ENCODE measurements at places on chromosomes 6 and 20.

DNA sequence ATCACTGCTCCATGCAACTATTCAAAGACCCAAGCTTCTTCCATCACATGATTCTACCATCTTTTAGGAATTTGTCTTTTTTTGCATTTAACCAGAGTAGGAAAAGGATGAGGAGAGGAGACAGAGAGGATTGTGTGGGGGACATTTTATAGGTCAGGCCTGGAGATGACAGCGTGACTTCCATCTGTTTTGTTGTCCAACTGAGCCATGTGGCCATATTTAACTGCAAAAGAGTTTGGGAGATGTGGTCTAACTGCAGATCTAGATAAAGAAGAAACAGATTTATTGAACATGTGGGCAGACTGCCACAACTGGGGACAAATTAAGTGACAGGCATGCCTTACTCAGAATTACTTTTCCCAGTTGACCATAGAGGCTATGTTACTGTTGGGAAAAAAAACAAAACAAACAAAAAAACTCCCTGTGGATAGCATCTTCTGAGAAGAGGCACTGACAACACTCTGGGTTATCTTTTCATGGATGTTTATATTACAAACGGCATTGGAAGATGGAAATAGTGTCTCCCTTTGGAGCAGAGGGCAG is 18.9 kb upstream of the MOCS1 start:
- no peak for DNase-seq

DNA sequence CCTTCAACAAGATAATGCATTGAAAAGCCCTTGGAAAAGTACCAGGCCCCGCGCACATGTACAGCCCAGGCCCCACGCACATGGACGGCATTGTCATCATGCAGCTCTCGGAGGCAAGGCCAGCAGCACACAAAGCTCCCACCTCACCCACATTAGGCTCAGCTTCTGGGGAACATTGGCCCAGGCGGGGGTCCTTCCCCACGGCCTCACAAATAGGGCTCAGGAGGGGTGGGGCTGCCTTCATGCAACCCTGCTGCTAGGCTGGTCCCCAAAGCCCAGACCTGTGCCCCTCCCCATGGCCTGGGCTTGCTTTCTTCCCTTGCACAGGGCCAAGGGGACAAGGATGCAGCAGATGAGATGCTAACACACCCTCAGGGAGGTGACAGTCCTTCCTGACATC is 26.7 kb downstream of the NPEPL1 start:
- no peak for DNase-seq

DNA sequence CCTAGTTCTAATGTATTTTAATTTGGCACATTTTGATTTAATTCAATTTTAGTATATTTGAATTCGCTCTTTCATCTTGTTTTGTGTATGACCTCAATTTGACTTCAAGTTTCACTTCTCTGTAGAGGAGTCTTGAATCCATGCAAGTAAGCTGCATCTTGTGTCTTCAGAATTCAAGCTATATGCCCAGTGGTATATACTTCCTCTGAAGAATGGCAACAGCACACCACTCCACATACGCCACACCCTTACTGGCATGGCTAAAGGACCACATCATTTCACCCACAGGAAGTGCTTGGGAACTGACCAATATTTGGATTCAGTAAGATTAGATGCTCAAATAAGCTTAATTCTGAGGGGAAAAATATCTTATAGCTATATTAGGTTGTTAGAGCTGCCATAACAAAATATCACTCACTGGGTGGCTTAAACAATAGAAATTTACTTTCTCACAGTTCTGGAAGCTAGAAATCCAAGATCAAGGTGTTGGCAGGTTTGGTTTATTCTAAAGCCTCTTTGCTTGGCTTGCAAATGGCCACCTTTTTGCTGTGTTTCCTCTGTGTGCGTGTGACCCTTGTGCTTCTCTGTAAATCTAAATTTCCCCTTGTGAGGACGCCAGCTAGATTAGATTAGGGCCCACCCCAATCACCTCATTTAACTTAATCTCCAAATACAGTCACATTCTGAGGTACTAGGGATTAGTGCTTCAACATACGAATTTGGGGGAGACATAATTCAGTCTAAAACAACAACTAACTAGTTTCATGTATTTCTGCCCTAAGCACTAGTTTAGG is 2.8 kb upstream of the ASF1A start:
- no peak for DNase-seq

DNA sequence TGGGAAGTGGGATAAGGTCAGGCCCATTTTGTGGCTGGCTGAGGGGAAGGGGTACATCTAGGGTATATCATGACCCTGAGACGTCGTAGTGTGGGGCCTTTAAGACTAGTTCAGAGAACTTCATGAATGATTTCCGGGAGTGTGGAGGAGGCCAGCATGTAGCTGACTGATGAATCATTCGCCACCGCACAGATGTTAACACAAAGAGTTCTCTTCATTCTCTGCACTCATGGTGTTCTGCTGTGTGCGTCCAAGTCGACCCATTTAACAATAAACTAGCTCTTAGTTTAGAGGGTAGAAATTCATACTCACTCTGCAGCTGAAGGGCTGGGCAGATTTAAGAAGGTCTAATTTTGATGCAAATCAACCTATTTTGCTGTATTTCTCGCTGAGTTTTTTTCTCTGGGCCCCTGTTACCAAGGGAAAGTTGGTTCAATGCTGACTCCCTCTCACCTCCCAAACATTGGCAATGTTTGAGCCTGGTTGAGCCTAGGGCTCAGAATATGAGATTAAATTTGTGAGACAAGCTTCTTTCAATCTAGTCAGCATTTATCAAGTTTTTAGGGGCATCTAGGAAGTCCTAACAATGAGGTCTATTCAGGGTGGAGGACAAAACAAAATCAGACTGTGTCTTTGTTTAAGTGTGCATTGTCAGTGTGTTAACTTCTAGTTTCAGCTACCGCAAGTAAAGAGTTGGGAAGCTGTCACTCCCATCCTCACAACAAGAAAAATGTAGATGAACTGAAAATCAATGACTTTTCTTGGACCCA is 106.8 kb upstream of the CBLN4 start:
- no peak for DNase-seq

GRCh38 chr6:14966906-14967711 is 278.8 kb upstream of the JARID2 start:
- no peak for DNase-seq

GRCh38 chr6:106381881-106382280 is 21.4 kb downstream of the CRYBG1 start:
- DNase-seq: no peak

DNA sequence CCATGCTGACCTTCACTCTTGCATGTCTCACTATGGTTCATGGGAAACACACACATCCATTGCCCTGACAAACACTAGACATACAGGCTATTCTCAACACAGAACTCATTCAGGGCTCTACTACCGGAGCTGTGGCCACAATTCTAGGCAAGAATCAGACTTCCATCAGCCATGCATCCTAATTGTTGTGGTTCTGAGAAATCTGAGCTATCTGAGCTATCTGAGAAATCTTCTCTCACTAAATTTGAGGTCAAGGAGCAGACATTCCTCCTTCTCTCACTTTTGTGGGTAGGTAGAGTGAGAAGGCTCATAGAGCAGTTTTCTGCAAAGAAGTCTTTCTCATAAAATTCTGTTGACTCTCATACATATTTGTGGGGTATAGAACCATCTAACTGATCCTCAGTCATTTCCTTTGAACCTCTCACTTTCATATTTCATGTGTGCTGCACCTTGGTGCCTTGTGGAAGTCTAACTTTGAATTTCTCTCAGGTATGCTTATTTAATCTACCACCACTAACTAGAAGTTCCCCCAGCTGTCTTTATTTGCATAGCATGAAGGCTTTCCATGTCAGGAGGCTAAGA is 43.6 kb downstream of the ADGRF1 start:
- no peak for DNase-seq

GRCh38 chr6:73636048-73636447 is 17.7 kb downstream of the SLC17A5 start:
- peak; percentile 38 for DNase-seq

DNA sequence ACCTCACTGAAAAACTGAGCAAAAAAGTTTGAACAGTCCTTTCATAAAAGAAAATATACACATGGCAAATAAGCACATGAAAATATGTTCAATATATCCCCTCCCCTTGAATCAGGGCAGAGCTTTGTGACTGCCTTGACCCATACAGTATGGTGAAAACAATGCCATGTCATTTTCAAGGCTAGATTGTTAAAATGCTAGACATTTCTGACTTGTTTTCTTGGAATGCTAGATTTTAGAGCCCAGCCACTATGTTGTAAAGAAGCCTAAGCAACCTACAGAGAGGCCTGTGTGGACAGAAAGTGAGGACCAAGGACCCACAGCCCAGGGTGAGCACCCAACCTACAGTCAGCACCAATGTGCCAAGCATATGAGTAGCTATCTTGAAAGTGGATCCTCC is 17.1 kb upstream of the ASF1A start:
- no peak for DNase-seq

GRCh38 chr6:143490775-143491174 is 20.7 kb downstream of the FUCA2 start:
- DNase-seq: no peak

- no peak for DNase-seq
Observed at GRCh38 chr20:37693242-37693634, 592 bp upstream of the CTNNBL1 start.

GRCh38 chr6:82348130-82348529 is 15.5 kb upstream of the TPBG start:
- DNase-seq: no peak

DNA sequence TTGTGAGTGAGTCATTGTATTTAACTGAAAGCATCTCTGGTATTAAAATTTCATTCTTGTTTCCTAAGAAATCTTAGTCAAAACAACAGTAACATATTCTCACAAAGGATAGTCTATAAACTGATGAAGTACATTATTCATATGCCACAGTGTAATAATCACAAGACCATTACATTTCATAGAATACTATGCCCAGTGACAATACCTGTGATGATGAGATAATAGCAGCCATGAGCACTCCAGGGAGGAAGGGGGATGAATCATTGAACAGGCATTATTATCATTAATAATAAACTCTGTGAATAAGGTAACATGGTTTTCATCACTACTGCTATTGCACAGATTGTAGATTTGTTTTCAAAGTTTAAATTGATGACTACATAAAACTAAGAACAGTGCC is 667.9 kb downstream of the EPM2A start:
- DNase-seq: no peak

GRCh38 chr6:95244751-95245150 is 332.6 kb upstream of the MANEA start:
- DNase-seq: no peak

DNA sequence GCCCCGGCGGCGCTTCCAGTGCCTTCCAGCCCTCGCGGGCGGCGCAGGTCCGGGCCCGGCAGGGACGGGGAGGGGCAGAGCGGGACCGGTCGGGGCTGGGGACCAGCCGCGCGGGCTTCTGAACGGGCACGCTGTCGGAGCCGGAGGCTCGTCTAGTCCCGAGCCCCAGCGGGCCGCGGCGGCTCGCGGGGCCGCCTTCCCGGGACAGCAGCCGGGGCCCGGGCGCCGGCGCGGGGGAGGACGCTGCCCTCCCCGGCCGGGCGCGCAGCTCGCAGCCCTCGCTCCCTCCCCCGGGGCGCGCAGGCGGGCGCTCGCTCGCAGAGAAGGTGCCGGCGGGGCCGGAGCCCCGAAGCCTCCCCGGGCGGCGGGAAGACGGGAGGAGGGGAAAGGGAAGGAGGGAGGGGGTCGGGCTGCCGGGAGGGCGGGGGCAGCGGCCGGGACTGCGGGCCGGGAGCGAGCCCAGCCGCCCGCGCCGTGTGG is 696 bp upstream of the SIRPA start:
- peak; percentile 83 for DNase-seq

DNA sequence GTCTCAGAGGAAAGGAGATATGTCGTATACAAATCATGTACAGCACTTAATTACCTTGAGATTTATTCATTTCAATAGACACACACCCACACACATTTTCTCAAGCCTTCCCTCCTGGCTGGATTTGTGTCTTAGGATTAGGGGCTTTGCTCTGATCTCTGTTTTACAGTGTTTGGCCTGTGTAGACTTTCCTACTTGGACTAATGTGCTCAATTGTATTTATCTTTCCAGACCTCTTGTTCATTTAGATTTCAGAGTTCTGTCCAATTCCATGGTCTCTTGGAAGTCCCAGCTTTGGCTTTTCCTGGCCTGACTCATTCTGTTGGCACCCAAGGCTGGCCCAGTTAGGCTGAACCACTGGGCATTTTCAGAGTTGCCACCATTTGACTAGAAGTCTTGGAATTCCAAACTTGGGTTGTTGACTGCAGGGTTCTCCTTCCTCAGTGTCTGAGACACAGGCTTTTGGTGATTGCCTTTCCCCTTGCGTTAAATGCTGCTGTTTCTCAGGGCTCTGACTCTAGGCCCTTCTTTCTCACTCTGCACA is 8.9 kb upstream of the RFPL4B start:
- no peak for DNase-seq

DNA sequence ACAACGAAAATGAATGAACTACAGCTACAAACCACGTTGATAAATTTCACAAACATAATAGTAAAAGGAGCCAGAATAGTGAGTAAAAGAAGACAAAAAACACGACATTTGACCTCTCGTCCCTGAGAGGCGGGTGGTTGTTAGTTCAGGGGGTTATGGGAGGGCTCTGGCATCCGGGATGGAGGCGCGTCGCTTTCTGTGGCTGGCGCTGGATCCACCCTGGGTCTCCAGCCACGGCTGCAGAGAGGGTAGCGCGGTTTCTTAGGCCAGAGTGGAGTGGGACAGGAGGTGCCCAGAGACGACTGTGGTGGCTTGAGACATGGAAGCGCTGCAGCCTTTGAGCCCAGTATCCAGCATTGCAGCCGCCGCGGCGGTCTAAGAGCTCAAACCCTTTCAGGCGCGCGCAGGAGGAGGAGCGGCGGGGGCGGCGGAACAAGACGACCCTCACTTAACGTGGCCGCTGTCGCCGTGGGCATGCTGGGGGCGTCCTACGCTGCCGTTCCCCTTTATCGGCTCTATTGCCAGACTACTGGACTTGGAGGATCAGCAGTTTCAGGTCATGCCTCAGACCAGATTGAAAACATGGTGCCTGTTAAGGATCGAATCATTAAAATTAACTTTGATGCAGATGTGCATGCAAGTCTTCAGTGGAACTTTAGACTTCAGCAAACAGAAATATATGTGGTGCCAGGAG is 3.7 kb upstream of the ZSCAN23 start:
- peak; percentile 46 for DNase-seq

DNA sequence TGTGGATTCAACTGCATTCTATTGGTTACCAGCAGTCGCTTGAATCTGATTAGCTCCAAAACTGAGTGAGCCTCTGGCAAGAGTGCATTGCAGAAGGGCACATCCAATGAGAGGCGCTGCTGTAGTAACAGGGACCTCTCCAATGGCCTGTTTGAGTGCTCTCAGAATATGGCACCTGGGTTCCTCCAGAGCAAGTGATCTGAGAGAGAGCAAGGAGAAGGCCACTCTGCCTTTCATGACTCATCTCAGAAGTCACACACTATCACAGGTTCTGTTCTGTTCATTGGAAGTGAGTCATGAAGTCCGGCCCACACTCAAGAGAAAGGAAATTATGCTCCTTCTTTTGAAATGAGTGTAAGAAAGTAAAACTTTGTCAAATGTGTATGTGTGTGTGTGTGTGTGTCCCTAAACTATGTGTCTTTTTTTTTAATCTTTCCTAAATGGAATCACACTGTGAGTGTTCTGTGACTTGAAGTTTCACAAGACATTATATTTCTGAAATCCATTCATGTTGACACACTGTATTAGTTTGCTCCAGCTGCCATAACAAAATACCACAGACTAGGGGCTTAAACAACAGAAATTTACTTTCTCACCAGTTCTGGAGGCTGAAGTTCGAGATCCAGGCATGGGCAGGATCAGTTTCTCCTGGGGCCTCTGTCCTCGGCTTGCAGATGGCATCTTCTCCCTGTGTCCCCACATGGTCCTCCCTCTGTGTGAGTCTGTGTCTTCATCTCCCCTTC is 138.3 kb upstream of the CDYL start:
- peak; percentile 53 for DNase-seq

All from cardiac muscle cell (in vitro differentiated cells and primary cell).